ENCODE measurements at places on chromosomes 1 and 21. TPM values are rescaled to one million over a fixed set of nuclear protein-coding genes. Genes with fewer than 3 reads are reported as not detected.
A peak's percentile ranks its signal among the peaks of the same experiment; 100 is the strongest.

GRCh38 chr1:64683419-64683818, 61.5 kb upstream of the RAVER2 start:
- H3K36me3 ChIP-seq: no peaks in the 10 kb centered on the region
- no peak overlapping the region for H3K4me3 ChIP-seq
- no peak for DNase-seq
- H3K27me3 ChIP-seq: no peaks in the 10 kb centered on the region
- no peak overlapping the region for H3K27ac ChIP-seq
- no peaks in the 10 kb centered on the region for H3K4me1 ChIP-seq

GBP6 gene
- total RNA-seq: 2.8 TPM

BGLAP gene
- total RNA-seq: 6.8 TPM

DNA sequence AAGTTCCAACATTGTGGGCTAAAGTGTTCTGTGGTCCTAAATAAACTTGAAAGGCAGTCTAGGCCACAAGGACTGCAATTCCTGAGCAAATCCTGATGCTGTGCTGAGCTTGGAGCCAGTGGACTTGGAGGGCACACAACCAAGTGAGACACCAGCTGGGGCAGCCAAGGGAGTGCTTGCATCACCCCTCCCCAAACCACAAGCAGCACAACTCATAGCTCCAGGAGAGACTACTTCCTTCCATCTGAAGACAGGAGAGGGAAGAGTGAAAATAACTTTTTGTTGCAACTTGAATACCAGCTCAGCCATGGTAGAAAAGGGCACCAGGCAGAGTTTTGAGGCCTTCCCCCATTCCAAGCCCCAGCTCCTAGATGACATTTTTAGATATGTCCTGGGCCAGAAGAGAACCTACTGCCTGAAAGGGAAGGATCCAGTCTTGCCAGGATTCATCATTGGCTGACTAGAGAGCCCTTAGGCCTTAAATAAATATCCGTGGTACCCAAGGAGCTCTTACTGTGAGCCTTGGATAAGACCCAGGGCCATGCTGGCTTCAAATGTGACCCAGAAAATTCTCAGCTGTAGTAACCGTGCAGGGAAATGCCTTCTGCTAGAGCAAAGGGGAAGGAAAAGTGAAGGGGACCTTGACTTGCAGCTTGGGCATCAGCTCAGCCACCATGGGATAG, 35.4 kb upstream of the LRRC8B start:
- no peak overlapping the region for H3K4me3 ChIP-seq
- H3K27me3 ChIP-seq: peaks cover 7% of the 10 kb centered on the region
- H3K4me1 ChIP-seq: peaks cover 33% of the 10 kb centered on the region

GRCh38 chr1:150876119-150876454, 312 bp downstream of the ARNT start:
- DNase-seq: no peak
- H3K27me3 ChIP-seq: no peaks in the 10 kb centered on the region
- peak overlapping the region; percentile 86 for H3K4me3 ChIP-seq
- peak overlapping the region; percentile 97 for H3K27ac ChIP-seq
- peaks cover 33% of the 10 kb centered on the region for H3K4me1 ChIP-seq

DNA sequence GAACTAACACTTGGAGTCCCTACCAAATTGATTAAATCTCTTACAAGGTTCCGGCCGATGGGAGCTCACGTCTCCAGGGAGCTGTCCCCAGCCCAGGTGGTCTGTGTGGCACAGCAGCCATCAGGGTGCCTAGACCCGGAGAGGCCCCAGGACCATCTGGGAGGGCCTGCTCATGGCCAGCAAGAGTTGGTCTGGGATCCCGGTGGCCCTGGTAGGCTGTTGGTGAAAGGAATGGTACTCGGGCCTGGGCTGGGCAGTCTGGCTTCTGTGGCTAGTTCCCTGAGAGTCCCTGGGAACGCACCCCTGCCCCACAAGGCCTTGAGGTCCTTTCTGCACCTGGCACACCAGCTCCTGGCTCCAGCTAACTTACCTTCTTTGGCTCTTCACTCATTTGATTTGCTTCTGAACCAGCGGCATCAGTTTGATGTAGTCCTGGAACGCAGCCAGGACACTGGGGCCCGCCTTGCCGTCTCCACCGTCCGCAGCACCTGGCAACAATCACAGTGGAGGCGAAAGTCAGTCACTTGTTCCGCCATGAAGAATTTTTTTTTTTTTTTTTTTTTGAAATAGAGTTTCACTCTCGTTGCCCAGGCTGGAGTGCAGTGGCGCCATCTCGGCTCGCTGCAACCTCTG, 62.5 kb downstream of the SCCPDH start:
- H3K27ac ChIP-seq: no peak overlapping the region
- no peak overlapping the region for H3K4me3 ChIP-seq
- peaks cover 4% of the 10 kb centered on the region for H3K36me3 ChIP-seq
- no peak for DNase-seq
- H3K27me3 ChIP-seq: peaks cover 5% of the 10 kb centered on the region
- H3K4me1 ChIP-seq: peaks cover 26% of the 10 kb centered on the region

SMIM11 gene
- 6.6 TPM for total RNA-seq

DNA sequence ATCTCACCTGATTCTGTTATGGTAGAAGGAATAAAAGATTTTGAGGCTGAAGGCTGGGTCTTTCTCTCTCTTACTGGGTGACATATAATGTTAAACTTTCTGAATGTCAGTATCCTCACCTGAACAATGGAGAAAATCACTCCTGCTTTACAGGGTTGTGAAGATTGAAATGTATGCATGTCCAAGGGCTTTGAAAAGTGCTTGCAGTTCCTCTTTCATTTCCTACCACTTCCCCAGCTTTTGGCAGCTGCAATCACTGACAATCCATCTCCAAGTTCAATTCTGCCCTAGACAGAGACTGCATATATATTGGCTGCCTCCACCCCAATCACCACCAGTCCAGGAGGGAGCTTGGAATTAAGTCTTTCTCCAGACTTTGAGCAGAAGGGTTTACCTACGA, 39.8 kb downstream of the FAM78B start:
- H3K27ac ChIP-seq: no peak overlapping the region
- no peaks in the 10 kb centered on the region for H3K36me3 ChIP-seq
- no peak overlapping the region for H3K4me3 ChIP-seq
- no peaks in the 10 kb centered on the region for H3K4me1 ChIP-seq
